Posterior vena cava (tissue), 2 donors: ENCODE measurements at places on chromosomes 2 and 18.

- DNase-seq = no peak
Observed at GRCh38 chr2:203565076-203565475, 30.0 kb upstream of the RAPH1 start.

DNA sequence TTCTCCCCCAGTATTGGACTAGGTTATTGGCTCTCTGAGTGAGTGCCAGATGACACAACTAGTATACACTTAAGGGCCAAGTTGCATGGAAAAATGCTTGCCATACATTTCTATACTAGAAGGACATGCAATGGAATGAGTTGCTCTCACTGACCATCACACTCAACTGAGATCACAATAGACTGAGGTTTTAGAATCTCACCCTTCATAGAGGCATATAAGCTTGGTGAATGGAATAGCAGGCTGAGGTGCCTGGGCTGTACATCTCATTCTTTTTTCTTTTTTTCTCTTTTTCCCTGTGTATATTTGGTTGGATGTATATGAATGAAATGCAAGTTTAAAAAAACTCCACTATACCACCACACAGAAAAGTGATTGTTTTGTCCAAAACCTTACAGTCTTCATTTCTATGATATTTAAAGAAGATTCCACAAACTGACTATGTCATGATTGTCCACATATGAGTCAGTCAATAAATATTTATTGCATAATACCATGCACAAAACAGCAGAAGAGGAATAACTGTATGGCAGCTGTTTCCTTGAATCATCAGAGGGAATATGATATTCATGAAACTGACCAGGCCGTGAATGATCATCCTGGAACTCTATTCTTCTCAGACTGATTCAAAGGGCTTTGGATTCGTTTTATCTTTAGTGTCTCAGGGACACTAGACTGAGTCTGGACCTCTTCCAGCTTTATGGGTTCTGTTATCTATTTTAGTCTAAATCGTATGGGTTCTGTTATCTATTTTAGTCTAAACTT, 122.6 kb upstream of the STK17B start:
- DNase-seq = no peak

GRCh38 chr2:173673640-173674039, 291.5 kb downstream of the SP3 start:
- DNase-seq = no peak

DNA sequence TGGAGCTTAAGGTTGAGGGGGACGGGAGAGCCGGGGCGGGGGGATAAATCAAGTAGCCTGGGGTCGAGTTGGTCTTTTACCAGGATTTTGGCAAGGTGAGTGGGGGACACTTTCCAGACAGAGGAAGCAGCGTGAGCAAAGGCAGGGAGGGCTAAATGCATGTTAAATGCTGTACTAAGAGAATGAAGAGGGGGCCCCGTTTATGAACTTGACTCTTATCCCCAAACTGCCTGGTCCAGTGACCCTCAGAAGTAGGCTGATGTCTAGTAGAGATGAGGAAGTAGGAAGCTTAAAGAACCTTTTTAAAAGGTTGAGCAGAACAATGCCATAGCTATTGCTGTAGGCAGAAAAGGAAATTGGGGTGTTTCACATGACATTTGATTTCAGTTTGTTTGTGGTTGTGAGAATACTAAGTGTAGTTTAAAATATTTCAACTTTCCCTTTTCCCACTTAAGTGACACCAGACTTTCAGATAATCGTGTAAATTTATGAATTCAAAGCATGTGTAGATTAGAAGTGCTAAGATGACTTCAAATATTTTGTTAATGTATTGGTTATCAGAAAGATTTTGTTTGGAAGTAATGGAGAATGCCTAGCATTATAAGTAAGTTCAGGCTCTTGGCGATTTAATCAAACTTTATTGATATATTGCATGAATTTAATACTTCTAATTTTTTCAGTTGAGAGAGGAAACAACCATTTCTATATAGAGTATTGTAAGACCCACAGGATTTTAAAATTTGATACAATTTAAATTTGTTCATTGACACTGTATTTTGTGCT, 1.8 kb downstream of the REL start:
- no peak for DNase-seq

GRCh38 chr2:221204699-221205098, 367.4 kb downstream of the EPHA4 start:
- no peak for DNase-seq

DNA sequence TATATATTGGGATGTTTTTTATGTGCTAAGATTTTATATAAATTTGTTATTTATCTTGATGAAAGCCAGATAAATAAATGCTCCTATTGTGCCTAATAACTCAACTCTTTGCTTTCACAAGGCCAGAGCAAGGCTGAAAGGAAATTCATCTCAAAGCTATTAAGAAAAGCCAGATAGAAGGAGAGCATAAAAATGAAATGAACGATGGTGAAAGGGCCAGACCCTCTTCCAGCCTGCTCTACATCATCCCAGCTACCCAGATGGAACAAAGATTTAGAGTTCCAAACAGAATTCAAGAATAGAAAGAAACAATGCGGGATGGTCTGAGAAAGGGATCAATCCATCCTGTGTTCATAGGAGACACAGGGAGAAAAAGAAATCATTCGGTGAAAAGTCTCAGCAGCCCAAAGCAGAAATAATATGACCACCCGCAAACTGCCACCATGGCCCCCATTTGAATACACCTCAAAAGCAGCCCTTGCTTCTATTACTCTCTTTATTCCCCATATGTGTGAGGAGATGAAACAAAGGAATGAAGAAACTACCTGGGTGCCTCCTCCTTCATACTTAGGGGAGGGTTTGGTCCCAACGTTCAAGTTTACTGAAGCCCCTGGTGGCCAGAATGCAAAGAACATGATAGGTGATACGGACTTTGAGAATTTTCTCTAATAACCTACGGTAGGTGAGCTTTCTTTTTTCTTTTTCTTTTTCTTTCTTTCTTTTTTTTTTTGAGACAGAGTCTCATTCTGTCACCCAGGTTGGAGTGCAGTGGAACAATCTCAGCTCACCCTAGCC, 110.1 kb upstream of the FBXO11 start:
- no peak for DNase-seq

DNA sequence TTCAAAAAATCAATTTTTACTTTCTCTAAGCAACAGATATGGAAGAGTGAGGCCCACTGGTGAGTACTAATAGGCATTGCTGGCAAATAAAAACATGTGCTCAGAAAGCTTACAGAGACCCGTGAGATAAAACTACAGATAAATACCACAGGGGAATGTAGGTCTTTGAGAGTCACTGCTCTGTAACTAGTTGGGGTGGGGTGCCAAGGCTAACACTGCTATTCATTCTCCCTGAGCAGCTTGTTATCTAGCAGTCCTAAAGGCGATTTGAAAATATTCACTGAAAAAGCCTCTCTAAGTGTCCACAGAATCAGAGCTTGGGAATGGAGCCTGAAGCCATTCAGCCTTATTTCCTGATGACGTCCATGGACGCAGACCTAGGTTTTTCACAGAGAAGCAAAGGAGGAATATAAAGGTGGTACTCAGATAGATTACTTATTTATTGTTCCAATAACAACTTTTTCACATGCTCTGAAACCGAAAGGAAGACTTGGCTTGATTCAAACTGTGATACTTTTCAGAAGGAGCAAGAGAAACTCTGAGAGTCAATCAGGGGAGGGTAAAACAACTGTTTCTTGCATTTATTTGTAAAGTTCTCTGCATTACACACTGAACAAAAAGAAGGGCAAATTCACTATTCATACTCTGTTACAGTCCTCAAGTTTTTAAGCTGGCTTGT, 188.4 kb downstream of the PPP1R1C start:
- DNase-seq = no peak

DNA sequence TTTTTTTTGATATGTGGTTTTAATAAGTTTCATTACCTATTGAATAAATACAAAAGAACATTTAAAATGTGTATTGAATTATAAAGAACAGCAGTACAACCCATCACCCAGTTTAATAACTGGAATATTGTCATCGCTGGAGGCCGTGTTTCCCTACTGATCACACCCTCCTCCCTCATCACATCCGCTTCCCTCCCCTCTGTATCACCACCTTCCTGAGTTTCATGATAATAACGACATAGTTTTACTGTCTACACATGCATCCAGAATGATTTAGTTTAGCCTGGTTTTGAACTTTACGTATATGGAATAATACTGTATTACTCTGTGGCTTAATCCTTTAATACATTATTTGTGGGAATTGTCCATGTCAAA, 2.1 kb downstream of the SERPINB8 start:
- DNase-seq = no peak

DNA sequence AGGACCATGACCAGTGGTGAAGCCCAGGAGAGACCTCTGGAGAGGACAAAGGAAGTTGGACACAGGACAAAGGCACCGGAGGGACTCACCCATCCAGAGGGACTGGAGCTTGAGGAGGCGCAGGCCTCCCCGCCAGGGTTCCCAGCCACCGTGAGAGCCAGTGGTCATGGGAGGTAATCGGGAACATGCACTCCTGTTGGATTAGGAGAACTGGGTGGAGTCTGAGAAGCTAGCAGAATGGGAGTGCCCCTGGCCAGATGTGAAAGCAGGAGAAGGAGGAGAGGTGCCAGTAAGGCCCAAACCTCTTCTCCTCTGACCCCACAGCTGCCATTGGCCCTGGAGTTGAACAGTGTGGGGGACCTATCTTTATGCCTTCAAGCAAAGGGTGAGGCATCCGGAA, 20.3 kb downstream of the POU3F3 start:
- DNase-seq = peak; percentile 69

DNA sequence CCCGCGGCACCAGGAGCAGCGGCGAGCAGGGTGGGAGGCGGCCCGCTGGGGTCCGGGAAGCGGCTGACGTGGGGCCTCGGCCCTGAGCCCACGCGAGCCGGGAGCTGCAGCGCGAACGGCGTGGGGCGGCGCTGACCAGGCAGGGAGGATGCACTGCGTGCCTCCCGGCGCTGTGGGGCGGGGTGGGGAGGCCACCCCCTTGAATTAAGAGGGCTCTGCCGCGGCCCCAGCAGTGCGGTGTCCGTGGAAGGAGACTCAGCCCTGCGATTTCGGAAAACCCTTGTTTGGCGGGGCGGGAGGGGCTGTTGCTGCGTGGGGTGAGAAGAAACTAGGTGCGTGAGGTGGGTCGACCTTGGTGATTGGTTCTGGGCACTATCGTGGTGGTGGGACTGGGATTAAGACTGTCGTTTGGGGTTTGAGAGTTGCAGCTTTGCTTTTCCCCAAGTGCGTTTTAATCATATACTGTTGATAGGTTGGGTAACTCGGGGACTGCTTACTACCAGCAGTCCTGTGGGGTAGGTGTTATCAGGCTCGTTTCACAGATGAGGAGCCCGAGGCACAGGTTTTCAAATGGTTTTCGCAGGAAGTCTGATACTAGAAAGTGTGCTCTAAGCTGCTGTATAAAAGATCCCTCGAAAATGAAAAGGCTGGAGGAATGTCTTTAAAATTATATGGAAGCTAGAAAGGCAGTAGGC, 722 bp downstream of the ACSL3 start:
- DNase-seq = peak; percentile 87

GRCh38 chr2:85395912-85396475, 14.2 kb downstream of the CAPG start:
- DNase-seq = peak; percentile 35

GRCh38 chr2:137921105-137921880, 43.0 kb upstream of the HNMT start:
- no peak for DNase-seq

GRCh38 chr2:207357216-207357615, 172.5 kb upstream of the CREB1 start:
- no peak for DNase-seq

DNA sequence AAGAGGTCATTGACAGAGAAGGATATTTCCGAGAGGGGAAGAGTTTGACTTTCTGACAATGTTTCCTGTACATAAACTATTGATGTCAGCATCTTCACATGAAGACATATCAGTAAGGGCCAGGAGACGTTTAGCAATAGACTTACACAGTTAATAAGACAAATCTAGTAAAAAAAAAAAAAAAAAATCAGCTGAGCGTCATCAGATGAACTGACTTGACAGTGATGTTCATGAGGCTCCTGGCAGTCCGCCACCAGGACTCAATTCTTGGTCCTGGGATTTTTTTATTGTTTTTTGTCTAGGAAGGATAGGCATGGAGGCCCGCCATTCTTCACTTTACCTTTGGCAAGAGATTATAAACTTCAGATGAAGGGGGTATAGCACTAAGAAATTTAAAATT, 14.5 kb downstream of the MRPL44 start:
- DNase-seq = no peak

GRCh38 chr2:201579536-201579935, 63.8 kb downstream of the TMEM237 start:
- no peak for DNase-seq

- DNase-seq = no peak
Observed at GRCh38 chr18:2102022-2102421, 469.3 kb downstream of the METTL4 start.

- DNase-seq = no peak
Observed at GRCh38 chr2:112658839-112659667, 13.3 kb downstream of the SLC20A1 start.

DNA sequence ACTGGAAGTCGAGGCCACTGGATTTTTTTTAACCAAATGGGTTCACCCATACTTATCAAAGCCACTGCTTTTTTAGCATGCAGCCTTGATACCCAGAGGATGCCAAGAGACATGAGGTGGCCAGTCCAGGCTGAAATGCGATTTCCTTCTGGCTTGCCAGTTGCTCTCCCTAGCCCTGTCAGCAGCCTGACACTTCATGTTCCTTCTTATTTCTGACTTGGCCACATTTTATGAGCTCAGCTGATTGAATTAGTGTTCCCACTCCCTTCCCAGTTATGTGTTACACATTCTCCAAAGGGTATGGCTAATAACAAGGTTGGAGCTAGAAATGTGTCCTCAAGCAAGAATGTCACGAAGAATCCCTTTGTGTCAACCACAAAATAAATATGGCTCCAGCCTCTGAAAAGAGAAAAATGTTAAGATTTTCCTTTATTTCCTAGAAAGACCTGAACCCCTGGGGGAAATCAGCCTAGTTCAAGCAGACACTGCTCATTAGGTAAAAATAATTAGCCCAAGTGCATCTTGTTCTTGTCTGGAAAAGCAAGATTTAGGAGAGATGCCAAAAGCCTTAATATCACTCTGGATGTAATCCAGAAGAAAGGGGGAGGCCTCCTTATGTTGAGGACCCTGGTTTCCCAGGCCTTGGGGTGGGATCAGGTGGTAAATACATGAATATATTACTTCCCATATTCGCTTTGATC, 121.7 kb upstream of the TACR1 start:
- no peak for DNase-seq

DNA sequence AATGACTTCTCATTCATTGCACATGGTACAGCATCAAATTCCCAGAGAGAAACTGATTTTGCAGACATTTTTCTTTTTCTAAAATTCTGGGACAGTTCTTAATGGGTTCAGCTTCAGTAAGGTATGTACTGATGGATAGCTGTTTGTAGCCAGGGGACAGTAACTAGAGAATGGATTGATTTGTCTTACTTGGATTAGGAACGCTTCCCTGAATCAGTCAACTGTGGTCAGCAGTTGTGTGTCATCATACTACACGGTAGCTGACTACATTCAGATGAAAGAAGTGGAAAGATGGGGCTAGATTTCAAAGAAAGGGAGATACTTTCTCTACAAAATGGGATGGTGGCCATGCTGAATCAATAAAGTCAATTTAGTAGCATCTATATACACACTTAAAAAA, 431.4 kb downstream of the GRB14 start:
- no peak for DNase-seq

GRCh38 chr2:136205615-136206014, 87.7 kb upstream of the CXCR4 start:
- no peak for DNase-seq
